ENCODE measurements at places on chromosomes 2 and 18.

- no peak for DNase-seq
Observed at GRCh38 chr18:58687871-58688308, 16.6 kb downstream of the MALT1 start.

DNA sequence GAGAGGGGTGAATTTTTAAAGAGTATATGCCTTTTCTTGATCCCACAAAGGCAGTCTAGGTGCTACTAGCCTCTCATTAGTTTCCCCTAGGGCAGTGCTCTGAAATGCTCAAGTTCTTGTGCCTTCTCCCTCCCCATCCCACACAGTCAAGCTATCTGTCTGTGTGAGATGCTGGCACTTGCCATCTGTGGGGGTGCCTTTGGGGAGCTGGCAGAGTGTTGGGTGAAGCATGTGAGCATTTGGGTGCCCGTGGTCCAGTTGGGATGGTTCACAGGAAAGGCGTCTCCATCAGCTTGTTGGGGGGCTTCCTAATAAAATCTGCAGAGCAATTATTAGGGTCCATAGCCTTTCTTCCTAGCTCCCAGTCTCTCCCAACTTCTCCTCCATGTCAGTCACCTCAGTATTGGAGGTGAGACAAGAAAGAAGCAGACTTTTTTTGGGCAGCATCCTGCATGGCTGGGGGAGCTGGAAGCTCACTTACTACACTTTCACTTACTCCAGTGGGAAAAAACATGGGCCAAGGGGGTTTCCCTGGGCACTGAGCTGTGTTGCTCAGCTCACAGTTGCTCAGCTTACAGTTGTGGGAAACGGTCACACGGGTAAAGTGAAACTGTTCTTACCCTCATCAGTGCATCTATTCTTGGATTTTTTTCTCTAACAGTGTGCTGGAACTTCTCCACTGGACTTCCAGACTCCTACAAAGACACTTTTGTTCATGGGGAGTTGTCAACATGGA lies 29.3 kb downstream of the COLEC11 start:
- no peak for DNase-seq

GRCh38 chr2:5982193-5982902 lies 290.2 kb downstream of the SOX11 start:
- DNase-seq = no peak

DNA sequence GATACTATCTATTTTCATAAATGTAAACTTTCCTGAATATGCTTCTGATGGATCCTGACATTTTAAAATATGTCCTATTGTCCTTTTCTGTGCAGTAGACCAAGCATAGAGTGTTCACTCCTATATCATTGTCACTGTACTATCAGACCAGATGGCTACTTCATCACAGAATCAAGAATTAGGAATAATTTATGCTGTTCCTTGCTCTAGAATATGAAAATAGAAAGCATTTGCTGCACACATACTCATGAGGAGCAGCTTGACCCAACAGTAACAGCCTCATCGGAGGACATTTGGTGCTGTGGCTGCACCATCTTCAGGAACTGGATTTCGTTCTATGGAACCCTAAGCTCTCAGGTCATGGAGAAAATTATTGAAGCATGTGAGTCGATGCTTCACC lies 468.9 kb upstream of the HNRNPA3 start:
- DNase-seq = no peak

DNA sequence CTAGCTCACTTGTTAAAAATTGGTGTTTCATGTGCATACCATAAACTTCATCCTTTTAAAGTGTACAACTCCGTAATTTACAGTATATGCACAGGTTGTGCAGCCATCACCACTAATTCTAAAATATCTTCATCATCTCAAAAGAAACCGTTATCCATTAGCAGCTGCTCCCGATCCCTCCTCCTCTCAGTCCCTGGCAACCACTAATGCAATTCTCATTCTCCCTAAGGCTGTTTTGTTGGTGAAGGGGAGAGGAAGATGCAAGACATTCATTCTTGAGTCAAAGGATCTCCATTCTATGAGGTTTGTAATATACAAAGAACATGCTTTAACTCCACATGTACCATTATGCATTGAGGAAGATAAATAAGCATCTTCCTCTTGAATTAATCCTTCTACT lies 48.6 kb downstream of the RNU4ATAC start:
- no peak for DNase-seq

GRCh38 chr18:61496374-61496773 lies 163.1 kb downstream of the CDH20 start:
- no peak for DNase-seq

GRCh38 chr2:135948642-135949355 lies 36.6 kb downstream of the DARS1 start:
- DNase-seq = no peak

DNA sequence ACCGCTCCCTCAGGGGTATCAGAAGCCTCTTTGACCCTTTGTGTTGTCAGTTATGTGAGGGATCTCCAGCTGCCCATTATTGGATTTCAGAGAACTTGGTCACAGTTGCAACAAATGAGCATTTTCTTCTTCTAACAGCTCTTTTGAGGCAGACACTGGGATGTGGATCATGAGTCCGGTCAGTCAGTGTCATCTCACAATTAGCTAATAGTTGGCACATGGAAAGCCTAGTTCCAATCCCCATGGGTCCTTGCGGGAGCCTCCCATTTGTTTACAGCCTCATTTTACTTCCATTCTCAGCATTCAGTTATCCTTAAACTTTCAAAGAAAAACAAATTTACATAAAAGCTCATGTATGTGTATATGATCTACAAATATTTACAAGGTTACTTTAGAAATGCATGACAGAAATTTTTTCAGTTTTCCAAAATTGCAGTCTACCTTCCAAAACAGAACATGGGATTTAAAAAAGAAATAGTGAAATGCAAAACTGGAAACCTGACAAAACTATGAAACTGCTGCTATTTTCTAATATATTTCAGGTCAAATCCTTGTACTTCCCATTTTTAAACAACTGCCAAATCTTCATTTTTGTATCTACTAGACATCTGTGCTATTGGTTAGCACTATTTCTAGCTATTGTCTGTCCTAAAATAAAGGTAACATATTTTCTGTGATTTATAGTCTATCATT lies 547.1 kb upstream of the ZEB2 start:
- no peak for DNase-seq

DNA sequence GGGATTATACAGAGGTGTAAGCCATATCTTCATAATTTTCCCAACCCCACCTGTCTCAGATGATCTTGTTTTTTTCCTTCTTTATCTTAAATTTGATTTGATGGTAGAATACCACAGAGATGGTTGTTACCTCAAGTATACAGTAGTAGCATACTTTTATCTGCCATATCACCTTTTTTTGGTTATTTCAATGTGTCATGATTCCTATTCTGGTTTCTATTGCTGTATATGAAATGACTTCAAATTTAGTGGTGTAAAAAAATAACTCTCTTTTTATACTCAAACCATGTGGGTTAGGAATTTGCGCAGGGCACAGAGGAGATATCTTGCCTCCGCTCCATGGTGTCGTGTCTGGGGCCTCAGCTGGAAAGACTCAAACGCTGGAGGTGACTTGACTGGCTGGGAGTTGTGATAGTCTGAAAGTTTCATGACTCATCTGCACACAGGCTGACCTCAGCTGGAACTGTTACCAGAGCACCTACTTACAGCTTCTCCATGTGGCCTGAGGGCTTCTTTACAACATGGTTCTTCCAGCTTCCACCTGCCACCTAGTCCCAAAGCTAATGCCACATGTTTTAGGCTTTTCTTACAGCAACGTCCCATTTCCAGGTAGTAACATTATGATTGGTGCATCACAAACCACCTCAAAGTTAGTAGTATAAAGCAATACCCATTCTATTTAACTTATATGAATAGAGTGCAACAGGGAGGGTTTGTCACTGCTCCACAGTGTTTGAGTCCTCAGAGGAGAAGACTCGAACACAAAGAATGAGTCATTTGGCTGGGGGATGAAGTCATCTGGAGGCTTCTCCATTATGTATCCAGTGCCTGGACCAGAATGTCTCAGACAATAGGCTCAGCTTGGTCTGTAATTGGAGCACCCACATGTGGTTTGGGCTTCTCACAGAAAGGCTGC lies 82.3 kb upstream of the XPO1 start:
- no peak for DNase-seq

GRCh38 chr2:10465910-10466309 lies 17.8 kb upstream of the ODC1 start:
- no peak for DNase-seq

GRCh38 chr18:63140997-63141777 lies 178.4 kb downstream of the BCL2 start:
- DNase-seq = no peak

GRCh38 chr18:36638224-36638623 lies 190.6 kb downstream of the TPGS2 start:
- no peak for DNase-seq

- no peak for DNase-seq
Observed at GRCh38 chr2:169272010-169272409, 90.3 kb downstream of the LRP2 start.

DNA sequence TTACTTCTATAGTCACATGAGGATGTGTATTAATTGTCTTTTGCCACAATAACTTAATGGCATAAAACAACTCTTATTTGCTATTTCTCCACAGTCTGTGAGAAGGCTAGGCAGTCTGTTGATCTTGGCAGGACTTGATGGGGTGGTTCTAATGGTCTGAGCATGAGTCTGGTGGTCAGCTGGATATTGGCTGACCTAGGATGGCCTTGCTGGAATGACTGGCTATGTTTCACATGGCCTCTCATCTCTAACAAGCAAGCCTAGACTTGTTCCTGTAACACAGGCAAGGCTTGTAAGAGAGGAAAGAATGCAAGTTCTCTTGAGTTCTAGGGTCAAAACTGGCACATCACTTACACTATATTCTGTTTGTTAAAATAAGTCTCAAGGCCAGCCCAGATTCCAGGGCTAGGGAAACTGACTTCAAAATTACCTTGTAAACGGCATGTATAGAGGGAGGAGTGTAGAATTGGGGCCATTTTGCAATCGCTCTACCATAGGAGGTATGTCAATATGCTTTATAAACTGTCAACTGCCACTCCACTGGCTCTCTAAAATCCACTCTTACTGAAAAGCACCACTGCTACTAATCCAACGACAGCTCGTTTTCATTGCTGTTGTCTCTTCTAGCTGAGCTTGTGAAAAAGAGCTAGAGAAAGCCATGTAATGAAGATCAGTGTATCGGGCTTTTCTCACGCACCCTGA lies 325.0 kb upstream of the PKDCC start:
- no peak for DNase-seq

- no peak for DNase-seq
Observed at GRCh38 chr18:74949611-74950010, 259.3 kb downstream of the PTGR3 start.

DNA sequence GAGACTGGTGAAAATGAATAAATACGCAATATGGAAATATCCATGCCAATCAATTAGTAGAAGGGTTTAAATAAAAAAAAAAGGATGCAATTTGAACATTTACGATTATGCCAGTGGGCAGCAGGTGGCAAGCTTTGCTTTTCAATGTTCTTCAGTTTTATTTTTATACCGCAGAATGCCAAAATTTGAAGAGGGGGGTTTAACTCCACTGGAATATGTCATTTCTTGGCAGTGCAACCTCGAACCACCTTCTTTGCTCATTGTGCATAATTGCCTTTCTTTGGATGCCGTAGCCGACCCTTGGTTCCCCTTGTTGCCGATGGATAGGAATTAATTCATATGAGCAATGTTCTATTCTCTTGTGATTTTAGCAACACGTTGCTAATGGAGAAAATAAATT lies 88.0 kb downstream of the LTBP1 start:
- no peak for DNase-seq

DNA sequence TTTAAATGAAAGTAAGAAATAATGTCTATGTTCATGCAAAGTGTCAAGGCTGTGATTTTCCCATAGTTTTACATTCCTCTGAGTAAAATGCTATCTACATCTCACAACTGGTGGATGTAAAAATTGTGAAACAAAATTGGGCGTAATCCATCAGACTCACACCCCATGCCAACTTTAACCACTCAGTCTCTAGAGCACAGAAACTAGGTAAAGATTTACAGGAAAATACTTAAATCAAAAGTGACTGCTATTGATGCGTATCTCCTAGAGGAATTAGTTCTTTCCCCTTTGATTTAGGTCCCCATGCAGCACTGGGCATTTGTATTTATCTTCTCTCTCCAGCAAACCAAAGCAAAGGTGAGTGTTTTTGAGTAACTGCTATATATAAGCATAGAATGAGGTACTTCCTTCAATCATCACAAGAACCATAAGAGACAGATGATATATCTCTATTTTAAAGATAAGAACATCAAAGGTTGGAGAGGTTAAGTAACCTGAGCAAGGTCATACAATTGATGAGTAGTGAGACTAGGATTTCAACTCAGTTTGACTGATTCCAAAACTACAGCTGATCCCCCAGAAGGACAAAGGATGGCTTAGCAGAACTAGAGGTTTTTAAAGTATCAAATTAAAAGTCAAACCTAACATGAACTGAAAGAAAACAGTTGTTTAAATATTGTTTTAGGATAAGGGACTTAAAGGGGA lies 594.0 kb upstream of the ACVR2A start:
- no peak for DNase-seq

GRCh38 chr2:154533300-154533940 lies 165.1 kb upstream of the KCNJ3 start:
- DNase-seq = no peak

DNA sequence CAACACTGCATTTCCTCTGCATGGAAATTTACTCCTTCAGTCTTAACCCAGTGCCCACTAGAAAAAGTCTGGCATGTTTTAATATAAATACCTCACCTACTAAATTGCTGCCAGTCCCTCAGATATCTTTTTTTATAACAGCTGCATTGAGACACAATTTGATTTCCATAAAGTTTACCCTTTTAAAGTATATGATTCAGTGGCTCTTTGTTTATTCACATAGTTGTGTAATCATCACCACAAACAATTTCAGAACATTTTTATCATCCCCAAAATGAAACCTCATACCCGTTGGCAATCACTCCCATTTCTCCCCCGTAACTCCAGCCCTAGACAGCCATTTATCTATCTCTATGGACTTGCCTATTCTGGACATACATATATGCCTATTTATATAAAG lies 17.0 kb upstream of the FRZB start:
- DNase-seq = no peak

Measured in nephron progenitor cell (in vitro differentiated cells).